ENCODE measurements at places on chromosomes 3 and 15.

- DNase-seq = no peak
These were observed 11.7 kb downstream of the PXYLP1 start for GRCh38 chr3:141243271-141243707.

- DNase-seq = peak; percentile 83
These were observed 139.0 kb downstream of the FAM43A start for GRCh38 chr3:194824701-194825111.

GRCh38 chr3:181709537-181710279 is 2.0 kb upstream of the SOX2 start:
- DNase-seq = peak; percentile 11

GRCh38 chr15:99651023-99651807 is 82.0 kb downstream of the LYSMD4 start:
- DNase-seq = no peak

DNA sequence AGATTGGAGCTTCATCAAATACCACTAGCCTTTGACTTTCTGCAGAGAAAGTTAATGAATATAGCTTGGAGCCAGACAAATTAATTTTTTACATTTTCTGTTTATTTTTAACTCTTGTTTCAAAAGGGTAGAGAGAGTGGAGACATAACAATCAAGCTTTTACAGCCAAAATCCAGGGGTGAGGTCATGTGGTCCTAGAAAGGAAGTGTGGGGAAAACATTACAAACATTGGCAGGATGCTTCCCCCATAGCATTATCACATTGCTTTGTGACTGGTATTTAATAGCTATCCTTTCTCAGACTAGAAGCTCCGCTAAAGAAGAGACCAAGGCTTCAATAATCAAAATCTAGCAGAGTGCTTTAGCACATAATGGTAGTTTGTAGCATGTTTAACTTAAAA is 46.4 kb upstream of the PHLDB2 start:
- no peak for DNase-seq

GRCh38 chr3:71753701-71754609 is at the start of gene GPR27:
TSS of gene GPR27 (plus strand) at chr3:71753855. CDS start at chr3:71754050, 195 bp downstream.
- DNase-seq = no peak

DNA sequence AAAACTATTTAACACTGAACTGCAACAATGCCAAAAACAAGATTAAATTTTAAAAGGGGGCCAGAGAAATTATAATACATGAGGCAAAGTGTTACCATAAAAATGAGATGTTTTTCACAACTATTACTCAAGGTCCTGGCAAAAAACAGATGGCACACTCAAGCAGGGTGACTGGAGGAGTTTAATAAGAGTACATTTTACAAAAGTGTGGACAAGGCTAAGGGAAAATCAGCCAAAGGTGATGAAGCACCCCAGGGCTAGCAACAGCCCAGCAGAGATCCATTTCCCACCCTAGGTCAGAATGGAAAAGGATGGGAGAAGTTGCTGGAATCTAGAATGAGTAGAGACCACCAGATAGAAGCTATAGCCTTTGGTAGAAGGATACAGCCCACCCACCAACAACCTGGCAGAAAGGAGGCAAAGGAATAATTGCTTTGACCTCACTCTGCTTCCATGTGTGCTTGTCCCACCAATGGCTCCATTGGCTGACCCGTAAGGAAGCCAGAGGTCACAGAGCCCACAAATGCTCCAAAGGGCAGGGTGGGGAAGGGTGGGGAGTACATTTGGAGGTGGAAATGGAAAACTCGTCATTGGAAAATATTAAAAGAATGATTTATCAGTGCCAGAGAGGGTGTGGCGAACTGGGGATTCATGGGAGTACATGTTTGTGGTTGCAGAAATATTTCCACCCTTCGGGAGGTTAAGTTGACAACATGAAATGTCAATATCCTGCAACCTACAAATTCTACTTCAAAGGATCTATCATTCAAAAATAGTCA is 161.0 kb upstream of the UBE2E2 start:
- DNase-seq = no peak

GRCh38 chr3:158465074-158465473 is 105.9 kb upstream of the MLF1 start:
- no peak for DNase-seq

- no peak for DNase-seq
These were observed 68.1 kb upstream of the DLG1 start for GRCh38 chr3:197366301-197367044.

DNA sequence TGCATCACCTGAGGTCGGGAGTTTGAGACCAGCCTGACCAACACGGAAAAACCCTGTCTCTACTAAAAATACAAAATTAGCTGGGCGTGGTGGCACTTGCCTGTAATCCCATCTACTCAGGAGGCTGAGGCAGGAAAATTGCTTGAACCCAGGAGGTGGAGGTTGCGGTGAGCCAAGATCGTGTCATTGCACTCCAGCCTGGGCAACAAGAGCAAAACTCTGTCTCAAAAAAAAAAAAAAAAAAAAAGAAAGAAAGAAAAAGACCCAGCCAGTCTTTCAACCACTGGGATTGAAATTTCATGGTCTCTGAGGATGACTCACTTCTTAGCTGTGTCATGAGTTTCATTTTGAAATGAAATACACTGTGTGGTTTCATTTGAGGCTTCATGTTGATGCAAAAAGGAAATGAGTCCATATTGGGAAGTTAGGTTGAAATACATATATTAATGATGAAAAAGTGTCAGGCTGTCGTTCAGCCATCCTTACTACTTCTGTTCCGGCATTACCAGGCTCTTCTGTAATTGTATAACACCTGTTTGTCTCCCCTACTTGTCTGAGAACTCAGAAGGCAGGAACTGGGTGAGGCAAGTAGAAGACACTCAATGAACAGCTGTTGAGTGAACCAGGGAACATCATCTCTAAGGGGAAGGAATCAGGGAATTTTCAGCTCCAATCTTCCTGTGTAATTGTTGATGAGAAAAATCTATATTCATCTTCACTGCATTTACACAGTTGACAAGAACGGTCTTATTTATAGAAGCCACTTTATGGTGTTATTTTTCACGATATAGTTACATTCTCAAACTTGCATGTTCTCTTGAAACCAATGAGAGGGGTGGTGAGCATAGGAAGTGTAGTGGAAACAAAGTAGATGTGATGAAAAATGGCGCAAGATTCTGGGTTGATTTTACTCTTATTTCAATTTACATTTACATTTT is 87.4 kb downstream of the NFKBIZ start:
- DNase-seq = peak; percentile 98

DNA sequence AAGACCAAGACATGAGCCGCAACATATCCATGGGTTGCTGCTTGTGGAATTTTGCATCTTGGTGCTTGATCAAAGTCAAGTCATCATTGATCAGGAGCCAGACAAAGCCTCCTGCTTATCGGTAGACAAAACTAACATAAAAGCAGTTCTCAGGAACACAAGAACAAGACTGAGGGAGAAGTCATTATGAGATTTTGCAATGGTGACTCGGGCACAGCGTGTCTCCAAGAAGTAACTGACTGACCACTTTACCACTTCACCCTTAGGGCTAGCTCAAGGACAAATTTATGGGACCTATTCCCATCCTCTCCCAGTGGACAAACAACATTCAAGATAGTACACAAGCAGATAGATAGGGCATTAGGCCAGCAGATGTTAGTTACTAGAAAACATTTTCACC is 68.1 kb upstream of the LIMD1 start:
- no peak for DNase-seq

- DNase-seq = no peak
These were observed 113.5 kb downstream of the PLD1 start for GRCh38 chr3:171696805-171697204.

DNA sequence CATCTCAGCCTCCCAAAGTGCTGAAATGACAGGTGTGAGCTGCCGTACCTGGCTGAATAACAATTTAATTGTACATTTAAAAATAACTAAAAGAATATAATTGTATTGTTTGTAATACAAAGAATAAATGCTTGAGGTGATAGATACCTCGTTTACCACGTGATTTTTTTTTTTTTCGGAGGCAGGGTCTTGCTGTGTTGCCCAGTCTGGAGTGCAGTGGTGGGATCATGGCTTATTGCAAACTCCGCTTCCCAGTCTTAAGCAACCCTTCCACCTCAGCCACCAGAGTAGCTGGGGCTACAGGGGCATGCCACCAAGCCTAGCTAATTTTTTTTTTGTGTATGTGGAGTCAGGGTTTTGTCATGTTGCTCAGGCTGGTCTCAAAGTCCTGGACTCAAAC is 15.8 kb downstream of the MFN1 start:
- no peak for DNase-seq

All from MV-4-11 (cell line).